ENCODE measurements at places on chromosomes 2 and 18.

GRCh38 chr18:45066886-45067285 is 386.2 kb downstream of the SETBP1 start:
- no peak for DNase-seq

DNA sequence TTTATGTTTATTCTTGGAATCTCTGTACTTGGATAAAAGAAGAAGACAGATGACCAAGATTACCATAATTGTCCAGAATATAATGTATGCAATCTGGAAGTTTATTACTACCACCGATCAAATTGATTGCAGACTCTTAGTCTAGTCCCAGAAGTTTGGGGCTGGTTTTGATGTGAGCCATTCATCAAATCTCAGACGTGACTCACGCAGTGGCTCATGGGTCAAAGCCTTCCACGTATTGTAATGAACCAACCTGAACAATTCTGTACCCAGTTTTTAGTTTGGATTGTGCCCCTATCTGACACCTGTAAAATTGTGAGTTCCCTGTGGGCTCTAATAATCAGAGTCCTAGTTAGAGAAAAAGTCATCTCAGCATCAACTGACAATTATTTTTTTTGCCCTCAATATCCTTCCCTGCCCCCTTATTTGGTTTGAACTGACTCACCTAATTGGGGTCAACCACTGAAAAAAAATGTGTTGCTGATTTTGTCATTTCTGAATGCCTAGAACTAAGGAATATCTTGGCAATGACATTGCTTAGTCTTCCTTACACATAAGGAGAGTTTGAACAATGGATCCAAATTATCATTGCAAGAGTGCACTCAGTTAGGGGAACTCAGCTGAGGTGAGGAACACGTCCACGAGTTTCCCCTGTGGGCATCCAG is 219.5 kb upstream of the NRP2 start:
- DNase-seq: no peak

DNA sequence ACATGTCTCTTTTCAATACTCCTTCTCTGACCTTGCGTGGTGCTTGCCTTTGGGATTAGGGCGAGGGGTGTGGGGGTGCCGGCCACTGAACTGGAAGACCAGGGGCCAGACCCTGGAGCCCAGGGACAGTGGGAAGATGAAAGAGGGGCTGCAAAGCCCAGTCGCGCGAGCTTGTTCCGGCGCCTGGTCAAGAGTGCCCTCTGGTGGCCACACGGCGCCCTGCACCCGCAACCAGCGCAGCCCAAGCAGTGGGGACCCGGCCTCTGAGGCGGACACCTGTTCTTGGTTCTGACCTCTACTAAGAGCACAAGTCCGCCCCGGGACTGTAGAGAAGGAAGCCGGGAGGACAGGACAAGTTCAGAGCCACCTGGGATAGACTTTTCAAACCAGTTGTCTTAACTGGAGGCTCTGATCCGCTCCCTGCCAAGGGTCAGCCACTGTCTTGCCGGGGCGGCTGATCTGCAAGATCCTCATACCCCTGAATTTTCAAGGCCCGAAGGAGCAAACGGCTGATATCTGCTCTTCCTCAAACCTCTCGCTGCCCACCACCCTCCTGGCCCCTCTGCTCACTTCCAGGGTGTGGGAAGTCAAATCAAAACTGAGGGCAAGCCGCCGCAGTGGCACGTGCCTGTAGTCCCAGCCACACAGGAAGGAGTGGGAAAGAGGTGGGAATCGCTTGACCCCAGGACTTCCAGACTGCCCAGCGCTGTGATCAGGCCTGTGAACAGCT is 14.9 kb upstream of the MSH6 start:
- DNase-seq: peak; percentile 20

DNA sequence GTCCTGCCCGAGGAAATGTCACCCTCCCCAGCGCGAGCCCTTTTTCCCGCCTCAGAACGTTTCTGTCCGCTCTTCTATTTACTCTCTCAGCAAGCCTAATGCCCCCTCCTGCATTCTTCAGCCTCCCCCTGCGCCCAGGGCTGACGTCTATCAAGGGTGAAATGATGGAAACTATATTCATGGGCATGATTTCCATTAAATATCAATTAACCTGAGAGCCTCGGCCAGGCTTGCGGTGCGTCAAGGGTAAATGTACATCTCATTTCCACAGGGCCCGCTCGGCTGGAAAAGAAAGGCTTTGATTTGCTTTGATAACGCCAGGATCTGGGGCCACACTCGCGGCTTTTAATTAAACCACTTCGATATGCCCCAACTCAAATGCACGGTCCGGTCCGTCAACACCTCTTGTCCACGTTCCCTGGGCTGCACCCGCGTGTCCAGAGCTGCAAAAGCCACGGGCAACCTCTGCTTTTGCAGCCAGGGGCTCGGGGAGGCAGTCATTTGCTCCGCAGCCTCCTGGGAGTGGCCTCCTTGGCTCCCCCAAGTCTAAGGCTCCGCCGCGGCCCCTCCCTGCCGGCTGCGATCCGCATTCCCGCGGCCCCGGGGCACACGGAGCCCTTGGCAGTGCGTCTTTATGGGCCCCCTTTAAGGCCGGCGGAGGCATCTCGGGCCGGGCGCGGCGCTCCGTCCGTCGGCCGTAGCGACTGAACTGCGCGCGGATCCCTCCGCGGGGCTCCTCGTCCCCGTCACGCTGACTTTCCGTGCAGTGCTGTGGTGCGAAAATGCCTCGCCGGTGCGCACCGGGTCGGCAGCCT is at the start of gene HOXD8:
Gene HOXD8 (plus strand): TSS at position 724 of the 815 bp plus-strand sequence. CDS start 662 bp downstream, outside the sequence.
- DNase-seq: no peak

GRCh38 chr2:73642338-73643018 is at the start of gene NAT8:
NAT8 (minus strand) TSS chr2:73642422; CDS start chr2:73641628, 794 bp downstream.
- DNase-seq: no peak

GRCh38 chr2:186634701-186635100 is 44.8 kb downstream of the ITGAV start:
- DNase-seq: no peak

DNA sequence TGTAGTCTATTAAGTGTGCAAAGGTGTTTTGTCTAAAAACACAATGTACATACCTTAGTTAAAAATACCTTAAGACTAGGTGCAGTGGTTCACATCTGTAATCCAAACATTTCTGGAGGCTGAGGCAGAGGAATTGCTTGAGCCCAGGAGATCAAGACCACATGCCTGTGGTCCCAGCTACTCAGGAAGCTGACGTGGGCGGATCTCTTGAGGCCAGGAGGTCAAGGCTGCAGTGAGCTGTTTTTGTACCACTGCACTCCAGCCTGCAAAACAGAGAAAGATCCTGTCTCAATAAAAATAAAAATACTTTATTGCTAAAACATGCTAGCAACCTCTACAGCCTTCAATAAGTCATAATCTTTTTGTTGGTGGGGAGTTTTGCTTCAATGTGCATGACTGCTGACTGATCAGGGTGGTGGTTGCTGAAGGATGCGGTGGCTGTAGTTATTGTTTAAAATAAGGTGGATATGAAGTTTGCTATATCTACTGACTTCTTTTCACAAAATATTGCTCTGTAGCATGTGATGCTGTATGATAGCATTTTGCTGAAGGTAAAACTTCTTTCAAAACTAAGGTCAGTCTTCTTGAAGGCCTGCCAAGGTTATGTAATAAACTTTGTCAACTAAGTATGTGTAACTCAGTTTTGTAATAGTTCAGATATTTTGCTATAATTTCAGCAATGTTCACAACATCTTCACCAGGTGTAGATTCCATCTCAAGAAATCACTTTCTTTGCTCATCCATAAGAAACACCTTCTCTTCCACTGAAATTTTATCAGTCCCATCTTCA is 1238.0 kb upstream of the NRXN1 start:
- DNase-seq: no peak

GRCh38 chr2:208118918-208119317 is 5.4 kb downstream of the CRYGD start:
- DNase-seq: no peak

DNA sequence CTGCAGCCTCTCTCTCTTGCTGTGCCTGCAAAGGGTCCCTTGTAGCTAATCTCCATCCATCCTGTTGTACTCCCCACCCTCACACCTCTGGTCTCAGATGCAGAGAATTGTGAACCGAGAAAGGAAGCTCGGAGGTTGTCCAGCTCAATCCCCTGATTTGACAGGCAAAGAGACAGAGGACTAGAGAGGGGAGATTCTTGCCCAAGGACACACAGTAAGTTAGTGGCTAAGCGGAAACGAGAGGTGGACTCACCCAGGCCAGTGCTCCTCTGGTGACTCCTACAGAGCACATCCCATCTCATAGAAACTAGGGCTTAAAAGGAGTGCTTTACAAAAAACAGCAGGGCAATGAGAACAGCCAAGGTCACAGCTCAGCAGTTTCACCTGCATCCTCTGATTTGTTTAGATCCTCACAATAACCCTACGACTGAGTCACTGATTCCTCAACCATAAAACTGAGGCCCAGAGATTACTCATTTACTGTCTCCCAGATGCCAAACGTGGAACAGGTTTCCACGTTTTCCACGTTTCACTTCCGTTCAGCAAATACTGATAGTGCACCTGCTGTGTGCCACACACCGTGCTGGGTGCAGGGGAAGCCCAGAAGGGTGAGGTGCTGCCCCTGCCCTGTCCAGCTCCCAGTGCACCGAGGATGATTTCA is 22.1 kb downstream of the EHD3 start:
- no peak for DNase-seq

DNA sequence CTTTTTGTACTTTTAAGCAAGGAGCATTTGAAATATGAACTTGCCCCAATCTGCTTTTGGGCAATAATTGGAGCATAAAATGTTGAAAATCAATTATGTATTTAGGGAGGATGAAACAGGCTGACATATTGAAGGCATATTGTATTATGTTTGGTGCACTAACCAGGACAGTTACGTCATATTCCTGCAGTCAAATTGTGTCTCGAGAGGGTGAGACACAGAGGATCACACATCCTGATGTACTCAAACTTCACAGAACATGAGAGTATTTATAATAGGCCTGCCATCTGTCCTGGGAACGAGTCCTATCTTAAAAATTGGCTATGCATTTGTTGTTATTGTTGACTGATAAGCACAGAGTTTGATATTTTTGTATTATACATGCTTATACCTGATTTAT is 44.7 kb downstream of the TANC1 start:
- no peak for DNase-seq

GRCh38 chr2:170369228-170369627 is 191.3 kb downstream of the MYO3B start:
- no peak for DNase-seq

- DNase-seq: no peak
These were observed 141.2 kb upstream of the LGALSL start for GRCh38 chr2:64312622-64313397.

DNA sequence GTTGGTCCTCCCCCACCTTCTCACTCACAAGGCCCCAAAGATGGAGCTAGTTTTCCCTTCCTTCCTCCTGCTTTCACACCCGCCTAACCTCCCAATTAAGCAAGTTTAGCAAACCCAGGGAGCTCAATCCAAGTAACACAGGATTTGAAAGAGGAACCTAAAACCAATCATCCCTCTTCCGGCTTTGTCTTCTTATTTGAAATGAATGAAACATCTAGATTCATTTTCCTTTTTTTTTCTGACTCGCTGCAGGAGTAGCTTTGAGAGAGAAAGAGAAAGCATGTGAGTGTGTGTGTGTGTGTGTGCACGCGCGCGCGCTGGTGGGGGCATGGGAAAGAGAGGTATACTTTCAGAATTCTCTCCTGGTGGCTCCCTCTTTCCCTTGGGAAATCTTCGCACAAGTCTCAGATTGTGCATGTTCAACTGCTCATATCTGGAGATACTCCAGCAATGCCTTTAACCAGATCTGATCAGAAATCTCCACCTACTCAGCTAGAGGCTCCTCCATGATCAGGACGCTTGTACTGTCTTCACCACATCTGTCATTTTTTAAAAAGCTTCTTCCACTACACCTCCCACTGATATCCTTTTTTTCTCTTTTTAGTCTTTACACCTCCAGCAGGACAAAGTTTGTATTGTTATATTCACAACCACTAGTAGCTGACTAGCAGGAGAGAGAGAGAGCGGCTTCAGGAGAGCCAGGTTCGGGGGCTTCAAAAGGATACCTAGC is 1.7 kb downstream of the SLC8A1 start:
- DNase-seq: no peak

DNA sequence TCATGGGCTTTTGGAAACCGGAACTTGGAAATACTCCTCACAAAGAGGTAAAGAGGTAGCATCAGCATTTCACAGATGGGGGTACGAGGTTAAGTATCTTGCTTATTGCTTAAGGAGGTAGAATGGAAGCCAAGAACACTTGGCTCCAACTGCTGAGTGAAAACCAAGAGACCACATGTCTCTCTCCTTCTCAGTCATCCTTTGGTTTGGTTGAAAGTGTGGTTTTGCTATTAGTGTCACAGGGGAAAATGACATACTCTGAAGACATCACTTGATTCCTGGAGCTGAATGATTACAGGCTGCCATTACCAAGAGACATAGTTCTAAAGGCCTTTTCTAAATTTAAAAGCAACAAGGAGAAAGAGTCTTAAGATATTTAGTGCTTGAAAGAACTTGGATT is 41.5 kb downstream of the ANTXR1 start:
- DNase-seq: no peak

Data from T-helper 1 cell (primary cell).